Adrenal gland (tissue), 19 donors: ENCODE measurements at places on chromosomes 2 and 18. TPM values are rescaled to one million over a fixed set of nuclear protein-coding genes. Genes with fewer than 3 reads are reported as not detected.

Gene PAX8
- 13.3 TPM for polyA plus RNA-seq

Gene PLEK
- polyA plus RNA-seq, result 12.2 TPM

Gene SLC38A11
- 3.2 TPM for polyA plus RNA-seq

Gene DCC
- polyA plus RNA-seq, result 0.40 TPM

Gene CHRNG
- 0.08 TPM for polyA plus RNA-seq

Gene ERICH2
- polyA plus RNA-seq, result 1.5 TPM

Gene FN1
- polyA plus RNA-seq, result 69.9 TPM

Gene CYBRD1
- polyA plus RNA-seq, result 62.3 TPM

Gene TMEM198
- polyA plus RNA-seq, result 12.1 TPM

Gene ELOA2
- polyA plus RNA-seq, result not detected

Gene GKN2
- polyA plus RNA-seq, result 0.27 TPM

Gene EFR3B
- polyA plus RNA-seq, result 0.84 TPM

Gene SULT1C2
- 0.10 TPM for polyA plus RNA-seq

Gene LRRTM1
- 0.49 TPM for polyA plus RNA-seq

Gene CROCC2
- 0.32 TPM for polyA plus RNA-seq

Gene ZNF521
- 15.9 TPM for polyA plus RNA-seq

Gene SKOR2
- not detected for polyA plus RNA-seq

Gene SCG2
- 128 TPM for polyA plus RNA-seq

Gene SERPINB2
- not detected for polyA plus RNA-seq

Gene ZDBF2
- 2.3 TPM for polyA plus RNA-seq

Gene CELF4
- polyA plus RNA-seq, result 3.9 TPM

Gene DPP10
- polyA plus RNA-seq, result 5.2 TPM

Gene L3MBTL4
- polyA plus RNA-seq, result 3.9 TPM
